ENCODE measurements at places on chromosomes 1 and 21.

DNA sequence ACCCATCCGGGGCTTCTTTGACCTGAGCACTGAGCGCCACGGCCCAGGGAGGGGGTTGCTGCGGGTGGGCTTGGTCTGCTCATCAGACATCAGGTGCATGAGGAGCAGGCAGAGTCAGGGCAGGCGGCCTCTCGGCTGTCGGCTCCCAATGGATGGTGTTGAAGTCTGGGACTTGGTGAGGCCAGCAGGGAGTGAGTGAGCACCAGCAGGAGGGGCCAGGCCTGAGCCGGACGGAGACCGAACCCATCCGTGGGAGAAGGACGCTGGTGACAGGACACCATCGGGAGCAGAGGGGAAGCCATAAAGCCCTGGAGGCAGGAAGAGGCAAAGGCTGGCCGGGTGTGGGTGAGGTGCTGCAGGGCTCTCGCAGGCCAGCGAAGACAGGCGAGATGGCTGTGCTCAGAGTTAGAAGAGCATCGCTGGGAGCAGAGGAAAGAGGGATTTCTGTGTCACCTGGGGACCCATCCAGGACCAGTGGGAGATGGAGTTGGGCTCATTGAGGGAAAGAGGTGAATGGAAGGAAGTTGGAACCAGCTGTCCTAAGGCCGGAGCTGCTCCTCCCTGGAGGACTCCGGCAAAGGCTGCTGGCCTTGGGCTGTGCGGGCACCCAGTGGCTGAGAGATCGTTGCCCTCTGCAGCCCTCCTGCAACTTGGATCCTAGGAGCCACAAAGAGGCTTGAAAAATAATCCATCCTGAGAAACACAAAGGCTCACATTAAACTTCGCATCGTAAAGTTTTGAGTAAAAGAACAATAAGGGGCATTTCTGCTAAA is 49.9 kb downstream of the PDE9A start:
- DNase-seq = no peak

DNA sequence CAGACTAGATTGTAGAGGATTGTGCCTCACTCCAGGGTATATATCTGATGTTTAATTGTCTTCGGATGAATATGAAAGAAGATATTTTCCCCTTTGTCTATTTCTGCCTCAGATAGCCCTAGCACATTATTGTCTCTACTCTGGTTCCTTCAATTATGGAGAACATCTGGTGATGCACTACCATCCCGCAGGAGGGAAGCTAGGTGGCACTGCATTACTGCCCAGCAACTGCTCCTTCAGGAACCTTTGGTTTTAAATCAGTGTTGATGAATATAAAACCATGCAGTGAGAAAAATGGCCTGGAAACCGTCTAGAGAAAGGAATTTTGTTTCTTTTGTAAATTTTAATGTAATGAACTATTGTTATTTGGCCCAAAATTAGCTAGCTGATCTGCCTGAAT is 68.5 kb downstream of the GPR88 start:
- no peak for DNase-seq

DNA sequence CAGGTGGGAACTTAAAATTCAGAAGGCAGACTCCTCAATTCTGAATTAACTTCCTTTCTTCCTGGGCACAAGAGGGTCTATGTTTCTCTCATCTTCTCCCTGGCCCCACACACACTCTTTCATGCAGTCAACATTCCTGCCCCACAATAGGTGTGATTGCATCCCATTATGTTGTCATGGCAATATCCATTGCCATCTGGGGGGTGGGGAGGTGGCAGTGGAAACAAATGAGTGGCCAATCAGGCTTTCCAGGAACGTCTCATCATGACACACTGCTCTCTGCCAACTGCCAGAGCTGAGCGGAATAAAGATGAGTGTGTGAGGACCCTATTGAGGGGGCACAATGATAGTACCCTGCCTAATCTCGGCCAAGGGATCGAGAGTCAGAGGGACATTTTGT is 80.4 kb downstream of the KCND3 start:
- DNase-seq = no peak

DNA sequence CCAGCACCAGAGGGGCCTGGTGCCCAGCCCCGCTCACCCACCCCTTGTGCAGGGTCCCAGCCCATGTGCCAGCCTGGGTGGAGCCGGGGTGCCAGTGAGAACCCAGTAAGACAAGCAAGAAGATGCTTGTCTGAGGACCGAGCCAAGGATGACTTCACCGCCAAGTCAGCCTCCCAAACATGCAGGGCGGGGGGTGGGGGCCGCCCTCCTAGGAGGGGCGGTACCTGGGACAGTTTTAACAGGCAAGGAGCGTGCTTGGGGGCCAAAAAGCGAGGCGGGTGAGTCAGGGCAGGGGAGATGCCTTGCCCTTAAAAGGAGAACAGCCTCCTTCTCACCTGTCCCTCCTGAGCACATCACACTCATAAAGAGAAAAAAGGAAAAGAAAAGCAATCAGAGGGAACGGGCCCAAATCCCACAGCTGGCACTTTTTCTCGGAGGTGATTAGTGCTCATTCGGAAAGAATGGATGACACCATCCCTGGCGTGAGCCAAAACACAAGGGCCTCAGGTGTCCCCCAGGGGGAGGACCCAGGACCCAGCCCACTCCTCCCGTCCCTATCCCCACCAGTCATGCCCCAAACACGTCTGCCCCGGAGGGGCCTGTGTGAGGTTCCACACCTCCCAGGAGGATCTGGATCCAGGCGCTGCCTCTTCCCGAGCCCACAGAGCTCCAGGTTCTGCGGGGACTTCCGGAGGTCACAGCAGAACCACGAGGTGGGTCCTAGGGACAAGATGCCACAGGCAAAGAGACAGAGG is 77.6 kb upstream of the IFFO2 start:
- no peak for DNase-seq

DNA sequence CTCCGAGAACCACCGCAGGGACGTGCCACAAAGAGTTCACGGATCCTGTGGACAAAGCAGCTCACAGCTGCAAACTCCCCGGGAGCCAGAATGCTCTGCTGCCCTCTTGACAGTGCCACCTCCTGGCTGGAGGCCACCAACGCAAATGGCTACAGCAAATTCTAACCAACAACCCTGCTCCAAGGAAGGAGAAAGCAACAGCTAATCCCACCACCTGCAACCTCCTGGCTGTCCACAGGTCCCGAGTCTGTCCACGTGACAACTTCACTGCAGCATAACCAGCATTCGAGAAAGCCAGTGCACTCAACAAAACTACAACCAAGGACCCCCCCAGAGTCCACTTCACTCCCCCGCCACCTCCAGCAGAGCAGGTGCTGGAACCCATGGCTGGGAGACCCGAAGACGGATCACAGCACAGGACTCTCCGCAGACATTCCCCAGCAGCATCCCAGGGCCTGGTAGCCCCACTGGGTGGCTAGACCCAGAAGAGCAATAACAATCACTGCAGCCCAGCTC is 17.3 kb downstream of the POFUT2 start:
- DNase-seq = no peak

DNA sequence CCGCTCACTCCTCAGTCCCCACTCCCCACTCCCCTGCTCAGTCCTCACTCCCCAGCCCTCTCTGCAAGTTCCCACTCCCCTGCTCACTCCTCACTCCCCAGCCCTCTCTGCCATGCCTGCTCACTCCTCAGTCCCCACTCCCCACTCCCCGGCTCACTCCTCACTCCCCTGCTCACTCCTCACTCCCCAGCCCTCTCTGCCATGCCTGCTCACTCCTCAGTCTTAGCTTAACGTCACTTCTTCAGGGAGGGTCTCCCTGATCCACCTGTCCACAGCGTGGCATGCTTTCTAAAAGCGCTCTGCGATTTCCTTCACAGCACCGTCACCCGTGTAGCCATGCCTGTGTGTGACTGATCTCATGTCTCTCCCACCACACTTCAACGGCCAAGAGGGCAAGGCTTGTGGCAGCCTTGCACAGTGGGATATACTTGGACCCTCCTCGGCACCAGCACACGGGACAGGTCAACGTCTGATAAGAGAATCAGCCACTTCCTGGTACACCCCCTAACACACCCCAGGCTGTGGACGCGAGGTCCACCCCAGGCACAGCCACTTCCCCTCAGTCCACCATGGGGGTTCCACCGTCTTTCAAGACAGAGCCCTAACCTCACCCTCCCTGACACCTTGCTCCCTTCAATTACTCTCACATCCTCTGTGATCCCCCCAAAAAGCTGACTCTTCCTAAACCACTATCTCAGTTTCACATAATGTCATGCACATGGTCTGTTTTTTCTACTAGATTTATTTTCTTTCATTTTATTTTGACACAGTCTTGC is 14.0 kb downstream of the PRDM15 start:
- no peak for DNase-seq

- no peak for DNase-seq
Observed at GRCh38 chr21:43643193-43643592, 16.1 kb downstream of the HSF2BP start.
